ENCODE measurements at places on chromosomes 11 and 22.

DNA sequence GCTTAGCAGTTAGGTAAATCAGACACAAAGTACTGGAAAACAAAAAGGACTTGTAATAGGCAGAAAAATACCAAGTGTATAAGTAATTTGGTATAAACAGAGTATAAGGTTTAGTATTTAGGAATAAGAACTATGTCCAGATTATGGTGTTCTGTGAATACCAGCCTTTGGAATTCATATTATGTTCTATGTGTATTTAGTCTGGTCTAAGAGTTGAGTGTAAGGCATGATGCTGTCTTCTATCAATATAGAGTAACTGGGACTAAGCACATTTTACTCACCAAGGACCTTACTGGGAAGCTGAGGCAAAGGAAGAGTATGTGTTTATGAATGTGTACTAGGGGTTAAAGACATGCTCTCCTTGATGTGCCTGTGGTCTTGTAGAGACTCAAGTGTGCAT is 9.5 kb downstream of the SDHD start:
- no peak for DNase-seq

- no peak for DNase-seq
Observed at GRCh38 chr22:42280836-42281235, 10.4 kb upstream of the TCF20 start.

GRCh38 chr11:32893343-32894148 is 935 bp downstream of the QSER1 start:
- peak; percentile 50 for DNase-seq

DNA sequence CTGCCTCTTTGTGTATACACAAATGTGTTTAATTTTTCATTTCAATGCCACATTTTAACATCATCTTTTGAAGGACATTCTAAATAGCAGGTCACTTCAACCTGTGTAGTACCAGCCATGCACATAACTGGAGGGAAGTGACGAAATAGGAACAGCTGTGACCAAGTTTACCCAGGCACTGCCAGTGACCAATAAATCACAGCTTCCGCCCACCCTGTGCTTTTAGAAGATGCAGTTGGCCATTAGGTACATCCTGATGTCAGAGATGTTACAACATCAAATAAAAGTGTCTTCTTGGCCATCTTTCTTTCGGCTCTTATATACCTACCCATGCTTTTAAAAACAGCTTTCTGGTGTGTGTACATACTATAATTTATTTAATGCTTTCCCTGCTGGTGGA is 7.8 kb downstream of the LDLRAD3 start:
- DNase-seq, result no peak

DNA sequence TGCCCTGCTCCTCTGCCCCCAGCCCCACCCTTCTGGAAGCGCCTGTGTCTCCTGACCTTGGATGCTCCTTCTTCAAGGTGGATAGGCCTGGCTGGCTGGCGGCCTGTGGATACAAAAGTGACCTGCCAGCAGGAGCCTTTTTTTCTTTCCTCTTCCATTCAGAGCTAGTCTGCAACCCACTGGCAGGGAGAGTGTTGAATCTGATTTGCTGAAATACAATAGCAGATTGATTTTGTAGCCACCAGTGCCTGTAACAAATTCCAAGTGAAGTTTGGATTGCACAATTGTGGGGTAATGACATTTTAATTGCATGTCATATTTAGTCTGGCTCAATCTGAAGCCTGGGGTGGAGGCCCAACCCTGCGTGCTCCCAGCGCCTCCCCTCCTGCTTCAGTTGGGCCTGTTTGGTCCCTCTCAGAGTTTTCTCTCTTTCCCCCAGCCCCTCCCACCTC is 97.2 kb downstream of the GRIK4 start:
- DNase-seq, result no peak

- DNase-seq, result peak; percentile 7
Observed at GRCh38 chr11:115924744-115925567, 420.7 kb upstream of the CADM1 start.

GRCh38 chr11:44955015-44955738 is 4.5 kb upstream of the TP53I11 start:
- DNase-seq, result no peak

Measured in activated CD4-positive, alpha-beta T cell treated with anti-CD3 and anti-CD28 coated beads, Interleukin-2, amount 50 U/mL, for 48 hours (primary cell).